ENCODE measurements at places on chromosomes 2 and 18.

- no peak for DNase-seq
Observed at GRCh38 chr2:10864861-10865636, 46.7 kb upstream of the KCNF1 start.

- no peak for DNase-seq
Observed at GRCh38 chr2:134906726-134907125, 11.9 kb upstream of the CCNT2 start.

- peak; percentile 61 for DNase-seq
Observed at GRCh38 chr2:202494300-202495229, 118.4 kb downstream of the BMPR2 start.

GRCh38 chr18:73975266-73975665 lies 172.4 kb downstream of the FBXO15 start:
- DNase-seq = no peak

GRCh38 chr2:77838441-77838840 lies 316.3 kb upstream of the LRRTM4 start:
- no peak for DNase-seq

DNA sequence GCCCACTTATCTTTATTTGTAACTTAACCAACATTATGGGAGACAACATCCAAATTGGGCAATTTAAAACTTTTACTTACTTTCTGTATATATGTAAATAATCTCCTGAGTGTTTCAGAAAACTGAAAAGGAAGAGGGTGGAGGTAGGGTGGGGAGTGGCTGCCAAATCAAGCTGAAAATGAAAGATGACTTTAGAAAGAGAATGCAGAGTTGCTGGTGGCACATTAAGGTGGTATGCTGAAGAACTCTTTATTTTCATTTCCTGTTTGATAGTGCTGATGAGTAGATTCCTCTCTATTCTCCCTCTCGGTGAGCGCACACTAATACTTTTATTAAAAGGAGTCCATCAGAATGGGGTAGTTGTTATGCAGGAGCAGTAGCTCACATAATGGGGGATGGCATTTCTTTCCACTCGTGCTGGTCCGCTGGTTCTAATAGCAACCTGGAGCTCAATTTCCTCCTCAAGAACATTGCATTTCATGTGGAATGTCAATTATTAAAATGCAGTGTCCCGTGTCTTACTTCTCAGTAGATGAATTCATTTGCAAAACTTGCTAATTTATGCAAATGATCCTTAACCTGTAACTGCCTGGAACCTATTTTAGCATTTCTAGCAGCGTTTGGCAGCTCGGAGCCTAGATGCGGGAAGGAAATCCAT lies 466.9 kb upstream of the HNRNPA3 start:
- DNase-seq = no peak

GRCh38 chr2:16625201-16625729 lies 40.4 kb downstream of the CYRIA start:
- no peak for DNase-seq

DNA sequence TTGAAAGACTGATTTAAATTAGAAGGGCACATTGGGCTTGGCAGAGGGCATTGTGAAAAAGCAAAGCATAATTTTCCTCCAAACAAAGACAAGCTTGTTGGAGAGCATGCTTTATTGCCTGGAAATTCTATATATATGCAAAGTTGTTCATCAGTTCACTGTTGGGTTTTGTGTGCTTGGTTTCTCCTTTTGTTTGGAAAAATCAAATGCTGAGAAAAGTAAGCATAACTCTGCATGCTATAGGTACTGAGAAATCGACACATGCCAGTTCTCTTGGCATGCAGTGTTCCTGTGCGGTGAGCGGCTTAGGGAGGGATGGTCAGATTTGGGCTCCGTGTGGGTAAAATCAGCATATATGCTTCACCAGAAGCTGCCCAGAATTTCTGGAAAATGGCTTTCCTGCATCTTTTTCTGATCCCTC lies 161.0 kb downstream of the RAPGEF4 start:
- no peak for DNase-seq

GRCh38 chr18:53906681-53907080 lies 317.8 kb downstream of the MBD2 start:
- DNase-seq = no peak

Measured in large intestine (tissue), 12 donors.